GM20000 (cell line): ENCODE measurements at places on chromosomes 11 and 22.
A peak's percentile ranks its signal among the peaks of the same experiment; 100 is the strongest.

GRCh38 chr11:117175781-117176180 is 2.8 kb upstream of the SIDT2 start:
- DNase-seq = no peak

GRCh38 chr11:12163181-12163941 is 53.0 kb downstream of the MICAL2 start:
- no peak for DNase-seq

DNA sequence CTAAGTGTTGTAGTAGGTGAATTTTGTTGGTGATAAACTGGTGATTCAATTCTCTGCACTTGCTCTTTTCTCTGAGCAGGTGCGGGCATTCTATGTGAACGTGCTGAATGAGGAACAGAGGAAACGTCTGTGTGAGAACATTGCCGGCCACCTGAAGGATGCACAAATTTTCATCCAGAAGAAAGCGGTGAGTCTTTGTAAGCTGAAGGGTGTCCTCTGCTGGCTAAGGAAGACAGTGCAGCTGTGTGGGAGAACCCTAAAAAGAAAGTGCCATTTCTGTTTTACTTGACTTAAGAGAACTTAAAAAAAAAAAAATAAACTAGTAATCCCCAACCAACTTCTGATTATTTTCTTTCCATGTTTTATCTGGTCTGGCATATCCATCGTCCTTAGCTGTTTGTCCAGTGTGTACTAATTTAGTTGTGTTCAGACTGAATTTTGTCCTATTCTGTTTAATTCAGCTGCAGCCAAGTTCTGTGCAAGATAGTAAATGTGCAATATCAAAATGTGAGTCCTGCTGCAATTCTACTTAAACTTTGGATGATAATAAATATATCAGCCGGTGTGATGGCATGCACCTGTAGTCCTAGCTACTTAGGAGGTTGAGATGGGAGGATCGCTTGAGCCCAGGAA is 29.6 kb downstream of the CAT start:
- peak; percentile 40 for DNase-seq

- DNase-seq = no peak
Observed at GRCh38 chr22:25881210-25881755, 139.3 kb downstream of the MYO18B start.

DNA sequence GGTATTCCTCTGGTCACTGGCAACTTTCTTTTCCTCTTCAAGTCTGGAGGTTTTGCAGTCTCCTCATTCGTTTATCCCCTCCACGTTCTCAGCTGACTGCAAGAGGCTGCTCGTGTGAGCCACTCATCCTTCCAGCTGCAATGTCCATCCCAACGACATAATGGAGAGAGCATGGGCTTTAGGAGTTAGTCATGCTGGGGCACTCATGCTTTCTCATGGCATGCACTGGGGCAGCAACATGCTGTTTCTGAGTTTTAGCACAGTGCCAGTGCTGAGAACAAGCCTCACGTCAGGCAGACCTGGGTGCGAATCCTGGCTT is 7.1 kb downstream of the DCPS start:
- DNase-seq = no peak

DNA sequence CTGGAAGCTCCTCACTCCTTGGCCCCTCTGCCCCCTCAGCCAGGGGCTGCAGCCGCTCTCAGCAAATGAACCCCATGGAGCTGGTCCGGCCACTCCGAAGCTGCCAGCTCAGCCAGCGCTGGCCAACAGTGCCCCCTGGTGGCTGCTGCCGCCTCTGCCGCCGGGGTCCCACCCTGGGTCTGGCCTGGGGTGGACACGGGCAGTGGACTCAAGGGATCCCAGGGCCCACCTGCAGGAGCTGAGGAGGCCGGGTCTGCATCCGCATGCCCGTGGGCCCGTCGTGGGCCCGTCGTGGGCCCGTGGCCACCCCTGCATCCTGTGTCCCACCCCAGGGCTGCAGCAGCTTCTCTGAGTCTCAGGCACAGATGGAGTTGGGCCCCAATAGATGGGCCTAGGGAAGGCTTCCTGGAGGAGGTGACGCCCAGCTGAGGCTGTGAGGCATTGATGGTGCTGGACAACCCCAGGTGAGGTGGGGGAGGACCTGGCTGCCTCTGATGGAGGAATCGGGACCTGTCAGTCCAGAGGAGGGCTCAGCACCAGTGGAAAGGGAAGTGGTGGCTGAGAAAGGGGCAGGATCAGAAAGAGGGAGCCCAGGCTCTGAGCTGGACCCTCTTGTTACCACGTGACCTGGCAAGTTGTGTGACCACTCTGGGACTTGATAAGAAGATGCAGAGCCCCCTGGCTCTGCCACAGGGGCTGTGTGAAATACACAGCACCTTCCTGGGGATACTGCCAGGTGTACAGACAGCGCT is 522.3 kb downstream of the BRD1 start:
- peak; percentile 74 for DNase-seq

DNA sequence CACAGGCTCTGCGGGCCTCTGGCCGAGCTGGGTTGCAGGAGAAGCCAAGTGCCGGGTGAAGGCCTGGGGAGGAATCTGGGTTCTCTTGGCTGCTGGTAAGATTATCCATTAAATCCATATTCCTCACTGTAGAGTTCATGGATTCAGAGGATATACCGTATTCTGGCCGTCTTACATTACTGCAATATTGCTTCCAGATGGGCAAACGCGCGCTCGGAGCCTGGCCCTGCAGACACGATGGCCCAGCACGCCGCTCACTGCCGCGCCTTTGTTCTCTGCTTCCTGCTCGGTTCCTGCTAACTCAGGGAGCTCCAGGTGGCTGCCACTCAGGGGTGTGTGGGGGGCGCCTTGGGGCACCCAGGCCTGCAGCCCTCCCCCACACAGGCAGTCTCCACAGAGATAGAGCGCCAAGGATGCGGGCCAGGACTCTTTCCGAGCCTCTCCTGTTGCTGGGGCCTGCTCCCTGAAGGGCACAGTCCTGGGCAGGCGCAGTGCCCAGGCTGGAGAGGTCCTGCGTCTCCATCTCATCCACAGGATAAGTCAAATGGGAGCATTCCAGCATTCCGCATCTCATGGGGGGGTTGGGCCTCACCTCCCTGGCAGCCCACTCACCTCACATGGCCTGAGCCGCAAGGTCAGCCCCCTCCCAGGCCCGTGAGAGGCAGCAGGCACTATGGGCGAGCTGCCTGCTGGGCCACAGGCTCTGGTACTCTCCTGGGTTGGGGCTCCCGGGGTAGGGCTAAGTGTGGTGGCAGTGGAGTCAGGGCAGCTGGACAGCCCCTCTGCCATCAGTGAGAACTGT is 14.1 kb upstream of the KCNQ1OT1 start:
- DNase-seq = no peak

GRCh38 chr11:68388595-68389198 is 71.9 kb upstream of the PPP6R3 start:
- no peak for DNase-seq

- no peak for DNase-seq
Observed at GRCh38 chr11:80822308-80822707, 1381.5 kb upstream of the TENM4 start.

DNA sequence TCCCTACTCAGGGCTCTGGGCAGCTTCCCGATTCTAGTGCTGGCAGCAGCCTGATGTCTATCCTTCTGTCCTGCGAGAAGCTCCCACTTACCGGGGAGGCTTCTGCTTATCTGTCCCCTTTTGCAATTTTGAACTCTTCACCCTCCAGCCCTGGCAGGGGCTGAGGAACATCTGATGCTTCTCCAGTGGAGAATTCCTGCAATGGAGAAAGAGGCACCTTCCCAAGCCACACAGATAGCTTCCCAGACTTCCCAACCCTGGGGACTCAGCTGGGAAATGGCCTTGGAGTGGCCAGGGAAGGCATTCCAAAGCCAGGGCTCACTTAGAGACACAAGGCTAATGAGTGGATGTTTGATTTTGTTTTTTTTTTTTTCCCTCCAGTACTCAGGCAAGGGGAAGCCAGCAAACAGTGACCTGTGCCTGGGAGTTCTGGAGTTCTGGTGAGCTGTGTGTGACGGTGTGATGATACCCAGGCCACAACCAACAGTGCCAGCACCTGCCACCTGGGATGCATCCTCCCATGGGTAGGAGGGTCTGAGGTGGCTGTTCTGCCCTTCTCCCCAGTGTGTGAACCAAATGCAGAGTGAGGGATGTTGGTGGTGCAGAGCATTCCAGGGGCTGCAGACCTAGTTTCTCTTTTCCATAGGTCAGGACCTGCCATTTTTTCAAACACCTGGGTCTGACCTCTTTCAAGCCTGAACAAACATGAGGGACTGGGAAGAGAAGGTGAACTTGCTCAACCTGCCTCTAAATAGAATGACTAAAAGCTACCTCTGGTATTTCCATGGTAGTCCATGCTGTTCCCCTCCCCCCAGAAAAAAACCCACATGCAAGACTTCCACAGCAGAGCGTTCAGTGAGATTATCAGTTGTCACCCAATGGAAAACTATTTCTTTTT is 95.1 kb downstream of the CCDC81 start:
- no peak for DNase-seq

DNA sequence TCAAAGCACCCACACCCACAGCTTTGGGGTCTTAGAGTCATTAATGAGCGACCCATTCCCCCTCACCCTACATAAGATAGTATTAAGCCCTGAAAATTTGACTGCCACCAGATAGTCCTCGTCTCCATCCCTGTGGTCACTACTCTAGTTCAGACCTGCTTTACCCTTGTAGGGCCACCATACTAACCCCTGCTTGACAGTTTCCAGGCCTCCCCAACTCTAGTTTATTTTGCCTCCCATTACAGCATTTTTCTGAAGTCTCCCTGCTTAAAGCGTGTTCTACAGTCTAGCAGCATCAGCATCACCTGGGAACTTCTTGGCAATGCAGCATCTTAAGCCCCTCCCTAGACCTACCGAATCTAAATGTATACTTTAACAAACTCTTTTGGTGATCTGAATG is 192.4 kb downstream of the MAML2 start:
- no peak for DNase-seq

- DNase-seq = no peak
Observed at GRCh38 chr11:114617157-114618124, 21.9 kb upstream of the NXPE4 start.

- no peak for DNase-seq
Observed at GRCh38 chr11:69423181-69423580, 58.3 kb upstream of the LINC01488 start.

- DNase-seq = peak; percentile 63
Observed at GRCh38 chr11:73334384-73335203, 26.5 kb downstream of the ARHGEF17 start.

- DNase-seq = no peak
Observed at GRCh38 chr11:96324912-96325311, 18.1 kb downstream of the MAML2 start.

DNA sequence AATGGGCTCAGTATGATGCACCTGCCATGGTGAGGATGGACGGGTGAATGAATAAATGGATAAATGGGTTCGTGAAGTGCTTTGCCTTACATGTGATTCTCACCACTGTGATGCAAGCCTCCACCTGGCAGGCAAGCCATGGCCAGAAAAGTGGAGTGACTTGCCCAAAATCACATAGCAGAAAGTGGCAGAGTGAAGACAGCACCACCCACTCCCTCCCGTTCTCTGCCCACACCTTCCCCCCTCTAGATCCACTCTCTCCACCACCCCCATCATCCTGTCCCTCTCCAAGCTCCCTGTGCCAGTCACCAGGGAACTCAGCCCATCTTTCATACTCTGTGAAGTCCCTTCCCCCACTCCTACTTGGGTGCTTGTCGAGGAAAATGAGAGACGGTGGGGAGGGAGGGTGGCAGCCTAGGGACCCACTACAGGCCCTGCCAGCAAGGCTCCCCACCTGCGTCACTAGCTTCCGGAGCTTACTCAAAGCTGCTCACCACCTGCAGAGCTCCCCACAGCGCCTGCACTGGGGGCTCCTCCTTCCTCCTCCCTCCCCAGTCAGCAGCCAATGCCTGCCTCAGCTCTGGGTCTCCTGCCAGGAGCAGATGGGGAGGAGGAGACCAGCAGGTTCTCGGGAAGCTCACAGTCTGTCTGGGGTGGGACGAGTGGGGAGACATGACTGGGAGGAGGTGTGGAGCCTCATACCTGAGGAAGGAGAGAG is 82.3 kb downstream of the PDE2A start:
- no peak for DNase-seq

DNA sequence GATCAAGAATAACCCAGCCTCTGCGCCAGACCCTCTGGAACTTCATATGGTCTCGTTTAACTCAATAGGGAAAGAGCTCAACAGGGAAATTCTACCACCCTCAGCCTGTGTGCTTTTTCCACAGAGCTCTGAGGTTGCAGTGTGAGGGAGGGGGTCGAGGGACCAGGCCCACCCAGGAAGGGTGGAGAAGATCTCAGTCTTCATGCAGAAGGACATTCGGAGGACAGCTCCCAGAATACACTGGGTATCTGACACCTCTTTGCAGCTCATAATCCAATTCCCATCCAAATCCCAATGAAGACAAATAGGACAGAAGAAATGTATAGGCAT is 56.6 kb downstream of the ST14 start:
- no peak for DNase-seq

DNA sequence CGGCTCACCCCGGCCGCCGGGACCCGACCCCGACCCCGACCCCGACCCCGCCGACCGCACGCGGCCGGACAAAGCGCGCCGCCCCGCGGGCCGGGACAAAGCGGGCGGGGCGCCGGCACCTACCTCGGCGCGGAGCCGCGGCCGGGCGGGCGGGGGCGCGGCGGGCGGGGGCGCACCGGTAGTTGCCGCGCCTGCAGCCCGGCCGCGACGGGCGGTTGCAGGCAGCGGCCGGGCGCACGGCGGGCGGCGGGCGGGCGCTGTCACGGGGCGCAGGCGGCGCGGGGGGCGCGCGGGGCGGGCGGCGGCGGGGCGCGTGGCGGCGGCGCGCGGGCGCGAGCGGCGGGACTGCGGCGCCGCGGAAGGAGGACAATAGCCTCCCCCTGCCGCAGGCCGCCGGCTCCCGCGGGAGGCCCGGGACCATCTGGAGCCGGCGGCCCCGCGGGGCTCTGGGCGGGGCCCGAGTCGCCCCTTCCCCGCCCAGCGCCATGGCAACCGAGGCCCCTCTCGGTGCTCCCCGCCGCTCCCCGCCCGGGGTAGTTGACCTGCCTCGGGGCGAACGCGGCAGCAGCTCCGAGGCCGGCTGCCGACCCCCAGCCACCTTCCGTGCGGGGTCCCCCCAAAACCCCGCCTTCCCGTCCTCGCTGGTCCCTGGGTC is 851 bp downstream of the SPTBN2 start:
- peak; percentile 82 for DNase-seq

- no peak for DNase-seq
Observed at GRCh38 chr22:46052331-46052771, 75.4 kb upstream of the WNT7B start.

DNA sequence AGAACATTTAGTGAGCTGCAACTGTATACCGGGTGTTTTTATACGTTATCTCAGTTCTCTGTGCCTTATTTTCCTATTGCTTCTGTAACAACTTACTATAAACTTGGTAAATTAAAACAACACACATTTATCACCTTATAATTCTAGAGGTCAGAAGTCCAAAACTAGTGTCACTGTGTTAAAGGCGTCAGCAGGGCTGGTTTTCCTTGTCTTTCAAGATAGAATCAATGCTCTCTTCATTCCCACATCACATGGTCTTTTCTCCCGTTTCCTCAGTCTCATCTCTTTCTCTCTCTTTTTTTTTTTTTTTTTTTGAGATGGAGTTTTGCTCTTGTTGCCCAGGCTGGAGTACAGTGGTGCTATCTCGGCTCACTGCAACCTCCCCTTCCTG is 36.1 kb downstream of the MB start:
- DNase-seq = no peak
